Stimulated activated CD4-positive, alpha-beta T cell treated with anti-CD3 and anti-CD28 coated beads, Interleukin-15, amount 100 ng/mL, for 1 hour (primary cell): ENCODE measurements at places on chromosomes 2 and 18.

DNA sequence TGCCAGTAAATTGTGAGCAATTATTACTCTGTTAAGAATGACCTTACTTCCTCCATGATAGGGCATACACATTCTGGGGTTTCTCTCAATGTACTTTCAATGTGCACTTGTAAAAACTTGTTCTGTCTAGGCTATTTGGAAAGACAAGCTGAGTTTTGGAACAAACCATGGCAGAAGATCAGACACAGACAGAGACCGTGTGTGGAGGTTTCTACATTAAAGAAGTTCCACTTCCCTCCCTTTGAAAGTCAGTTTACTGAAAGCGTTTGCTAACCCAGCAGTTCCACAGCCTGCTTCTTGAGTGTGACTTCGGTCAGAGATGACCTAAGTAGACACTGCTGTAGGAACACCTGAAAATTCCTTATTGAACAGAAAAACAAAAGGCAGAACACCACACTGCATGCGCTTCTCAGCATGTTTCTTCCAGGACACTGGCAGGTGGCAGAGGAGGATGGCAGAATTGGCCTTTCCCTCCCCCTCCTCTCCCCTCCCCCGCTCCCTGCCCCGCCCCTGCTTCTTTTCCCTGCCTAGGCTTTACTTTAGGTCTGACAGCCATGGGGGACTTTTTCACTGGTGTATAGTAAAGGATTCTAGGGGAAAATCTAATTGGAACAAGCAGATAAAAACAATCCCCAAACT, 109.8 kb downstream of the NOL10 start:
- DNase-seq, result no peak

DNA sequence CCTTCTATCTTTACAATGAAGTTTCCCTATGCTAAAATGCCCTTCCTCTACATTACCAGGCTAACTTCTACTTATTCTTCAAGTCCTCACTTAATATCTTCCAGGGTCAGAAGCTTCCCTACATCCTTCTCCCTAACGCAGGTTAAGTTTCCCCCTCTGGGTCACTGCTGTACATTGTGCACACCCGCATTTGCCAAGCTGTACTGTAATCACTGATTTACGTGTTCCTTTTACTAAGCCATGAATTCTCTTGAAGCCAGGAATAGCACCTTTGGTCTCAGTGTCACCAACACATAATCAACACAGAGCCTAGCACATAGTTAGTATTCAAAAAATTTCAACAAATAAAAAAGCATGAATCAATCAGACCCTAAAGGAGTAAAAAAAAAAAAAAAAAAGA, 22.3 kb downstream of the ACVR1 start:
- DNase-seq, result no peak

DNA sequence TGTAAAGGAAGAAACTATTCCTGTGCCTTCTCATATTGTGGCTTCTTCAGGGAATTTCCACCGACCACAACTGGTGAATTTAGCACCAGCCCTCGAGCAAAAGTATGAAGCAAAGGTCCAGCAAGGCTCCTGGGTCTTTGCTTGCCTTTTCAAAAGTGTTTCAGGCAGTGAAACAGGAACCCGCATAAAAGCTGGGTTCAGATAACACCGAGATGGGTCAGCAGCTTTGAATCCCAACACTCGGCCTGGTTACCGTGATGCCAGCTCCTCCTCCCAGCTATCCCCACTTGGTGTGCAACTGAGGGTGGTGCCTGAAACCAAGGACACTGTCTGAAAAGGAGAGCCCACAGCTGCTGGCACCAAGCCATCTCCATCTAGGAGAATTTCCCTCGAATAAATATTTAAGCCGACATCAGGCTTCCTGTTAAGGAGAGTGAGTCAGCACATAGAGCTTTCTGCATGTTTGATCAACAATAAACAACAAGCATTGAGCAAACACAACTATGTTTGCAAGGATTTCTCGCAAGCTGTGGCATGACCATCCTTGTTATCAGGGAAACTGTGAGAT, 69.5 kb downstream of the ANTXR1 start:
- no peak for DNase-seq

- DNase-seq, result no peak
Observed at GRCh38 chr2:215626812-215627281, 191.0 kb upstream of the FN1 start.

DNA sequence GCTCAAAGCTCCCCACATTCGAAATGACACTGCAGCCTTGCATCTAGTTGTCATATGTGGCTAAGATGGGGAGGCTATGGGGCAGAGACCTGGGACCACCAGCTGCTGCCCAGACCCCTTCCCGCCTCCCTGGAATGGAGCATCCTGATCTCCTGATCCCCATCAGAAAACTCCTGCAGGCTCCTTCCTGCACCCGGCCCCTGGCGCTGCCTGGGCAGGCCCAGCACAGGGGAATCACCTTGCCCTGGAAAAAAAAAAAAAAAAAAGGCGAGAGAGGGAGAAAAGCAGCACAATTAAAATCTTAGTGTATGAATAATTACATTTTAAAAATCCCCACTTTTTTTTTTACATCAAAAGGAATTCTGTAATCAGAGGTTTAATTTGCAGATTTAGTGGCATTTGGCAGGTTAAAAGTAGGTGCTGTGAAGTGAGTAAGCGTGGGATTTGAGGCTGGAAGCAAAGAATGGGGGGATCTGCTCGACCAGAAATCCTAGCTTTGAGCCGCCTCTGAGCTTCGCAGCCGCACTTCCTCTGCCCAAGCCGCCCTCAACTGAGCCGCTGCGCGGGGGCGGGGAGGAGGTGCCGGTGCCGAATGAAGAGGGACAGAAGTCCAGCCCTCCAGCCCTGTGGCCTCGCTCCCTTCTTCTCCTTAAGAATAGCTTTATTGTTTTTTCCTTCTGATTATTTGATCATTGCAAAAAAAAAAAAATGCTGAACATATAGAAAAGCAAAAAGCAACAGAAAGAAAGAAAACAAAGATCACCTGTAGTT, 30.0 kb downstream of the THNSL2 start:
- no peak for DNase-seq

GRCh38 chr2:186181625-186182024, 304.4 kb upstream of the ZC3H15 start:
- DNase-seq, result no peak
